NCI-H526 treated with DMSO at 0.1 percent for 48 hours (cell line): ENCODE measurements at places on chromosomes 4 and X.

DNA sequence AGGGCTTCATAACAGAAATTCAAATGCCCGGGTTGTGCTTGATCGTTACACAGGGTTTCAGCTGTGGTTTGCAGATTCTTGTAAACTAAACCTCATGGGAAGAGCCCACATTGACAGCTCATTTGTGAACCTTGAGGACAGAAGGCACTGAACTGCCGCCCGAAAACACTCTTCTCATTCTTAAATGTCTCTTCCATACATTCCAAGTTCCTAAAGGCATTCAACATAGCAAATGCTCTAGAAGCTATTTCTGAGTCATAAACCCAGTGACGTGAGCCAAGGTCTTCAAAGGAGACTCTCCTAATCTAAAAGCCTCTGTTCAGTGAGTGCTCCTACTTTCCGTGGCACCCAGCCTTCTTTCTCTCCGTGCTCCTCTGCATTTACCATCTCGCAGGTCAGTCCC lies 737.8 kb upstream of the FRG1 start:
- DNase-seq, result no peak

DNA sequence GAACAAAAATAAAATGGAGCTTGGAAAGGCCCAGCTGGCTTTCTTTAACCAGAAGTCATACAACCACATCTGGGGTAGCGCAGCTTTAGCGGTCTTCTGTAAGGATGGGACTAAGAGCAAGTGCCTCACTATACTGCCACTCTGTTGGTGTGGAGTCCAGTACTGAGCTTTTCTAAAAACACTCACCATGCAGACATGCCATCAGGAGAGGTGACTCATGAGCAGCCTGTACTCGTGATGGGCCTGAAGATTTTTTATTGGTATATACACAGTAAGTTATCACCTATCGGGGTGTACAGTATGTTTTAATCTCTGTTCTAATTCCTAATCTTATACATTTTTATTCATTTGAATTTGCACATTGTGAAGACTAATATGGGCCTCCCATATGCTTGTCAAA lies 9.6 kb downstream of the PPP3CA start:
- DNase-seq, result no peak

- no peak for DNase-seq
Measured at GRCh38 chrX:136199365-136199764, 51.8 kb downstream of the MAP7D3 start.

DNA sequence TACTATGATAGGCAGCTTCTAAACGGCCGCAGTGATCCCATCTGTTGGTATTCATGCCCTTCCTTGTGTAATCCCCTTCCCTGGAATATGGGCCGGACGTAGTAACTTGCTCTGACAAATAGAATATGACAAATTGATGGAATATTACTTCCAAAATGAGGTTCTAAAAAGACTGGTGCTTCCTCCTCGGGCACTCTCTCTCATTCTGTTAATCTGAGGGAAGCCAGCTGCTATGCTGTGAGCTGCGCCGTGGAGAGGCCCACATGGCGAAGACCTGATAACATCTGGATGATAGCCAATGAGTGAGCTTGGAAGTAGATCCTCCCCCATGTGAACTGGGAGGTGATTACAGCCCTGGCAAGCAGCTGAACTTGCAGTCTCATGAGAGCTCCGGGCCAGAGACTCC lies 27.2 kb upstream of the SLC25A4 start:
- DNase-seq, result peak; percentile 18

- DNase-seq, result no peak
Measured at GRCh38 chr4:25862411-25863346, at the start of gene SEL1L3. Gene SEL1L3 (minus strand): TSS chr4:25862988. CDS start chr4:25862836, 152 bp downstream.

DNA sequence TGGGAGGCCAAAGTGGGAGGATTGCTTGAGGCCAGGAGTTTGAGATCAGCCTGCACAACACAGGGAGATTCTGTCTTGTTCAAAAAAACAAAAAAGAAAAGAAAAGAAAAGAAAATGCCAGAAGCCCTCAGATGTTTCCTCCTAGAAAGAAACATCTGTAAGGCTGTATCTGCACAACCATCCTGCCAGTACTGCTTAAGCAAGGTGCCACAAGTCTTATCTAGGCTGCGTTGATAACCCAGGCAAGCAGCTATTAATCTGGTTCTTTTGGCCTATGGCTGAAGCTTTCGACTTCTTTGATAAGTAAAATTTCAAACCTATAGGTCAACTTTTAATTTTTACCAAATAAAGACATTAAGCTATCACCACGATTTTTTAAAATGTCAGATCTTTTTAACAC lies 3.1 kb downstream of the COX18 start:
- DNase-seq, result no peak

DNA sequence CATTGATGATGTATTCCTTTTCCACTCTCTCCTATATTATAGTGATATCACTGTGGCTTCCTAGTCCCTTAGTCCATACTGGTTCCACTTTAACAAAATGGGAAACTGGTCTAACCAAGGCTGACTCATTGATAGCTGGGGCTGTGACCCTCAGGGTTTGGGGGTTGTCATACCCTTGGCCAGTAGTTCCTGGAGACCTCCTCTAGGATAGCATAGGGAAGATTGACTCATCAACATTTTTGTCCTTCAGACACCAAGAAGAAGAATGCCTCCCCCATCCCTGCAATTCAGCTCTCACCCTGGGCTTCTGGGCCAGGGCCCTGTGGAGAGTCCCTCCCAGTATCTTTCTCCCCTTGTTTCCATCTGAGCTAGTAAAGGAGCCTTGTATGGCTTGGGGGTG lies 68.8 kb upstream of the PRPS1 start:
- DNase-seq, result no peak

- DNase-seq, result no peak
Measured at GRCh38 chr4:151614561-151614960, 146.2 kb downstream of the GATB start.

DNA sequence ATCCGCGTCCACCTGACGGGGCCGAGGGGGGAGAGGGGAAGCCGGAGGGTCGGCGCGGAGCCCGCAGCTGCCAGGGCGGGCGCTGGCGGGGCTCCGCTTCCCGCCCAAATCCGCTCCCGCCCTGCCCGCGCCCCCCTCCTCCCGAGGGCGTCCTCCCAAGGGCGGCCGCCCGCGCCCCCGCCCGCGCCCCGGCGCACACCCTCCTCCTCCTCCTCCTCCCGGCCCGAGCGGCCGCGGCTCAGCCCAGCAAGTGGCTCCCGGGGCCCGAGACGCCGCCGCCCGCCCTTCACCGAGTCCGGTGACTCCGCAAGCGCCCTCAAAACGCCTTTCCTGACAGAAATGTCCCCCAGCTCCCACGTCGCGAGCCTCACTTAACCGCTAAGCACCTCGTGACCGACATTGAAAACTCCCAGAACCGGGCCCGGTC lies 487 bp downstream of the HMGB2 start:
- DNase-seq, result no peak

GRCh38 chr4:13537011-13537831 lies 7.1 kb downstream of the NKX3-2 start:
- no peak for DNase-seq

DNA sequence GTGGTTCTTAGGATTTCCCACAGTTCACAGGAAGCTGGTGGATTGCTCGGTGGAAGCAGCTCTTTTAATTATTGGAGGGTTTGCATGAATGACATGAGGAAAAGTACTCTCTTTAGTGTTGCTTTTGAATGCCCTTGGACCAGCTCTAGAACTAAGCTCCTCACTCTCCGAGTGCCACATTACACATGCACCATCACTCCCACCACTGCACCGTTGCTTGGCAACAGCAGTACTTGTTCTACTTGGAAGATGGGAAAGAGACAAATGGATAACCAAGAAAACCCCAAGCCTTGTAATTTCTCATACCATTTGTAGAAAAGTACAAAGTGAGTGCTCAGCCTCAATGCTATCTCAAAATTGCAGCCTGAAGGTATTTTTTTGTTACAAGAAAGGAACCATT lies 620.2 kb upstream of the BOD1L1 start:
- DNase-seq, result no peak

DNA sequence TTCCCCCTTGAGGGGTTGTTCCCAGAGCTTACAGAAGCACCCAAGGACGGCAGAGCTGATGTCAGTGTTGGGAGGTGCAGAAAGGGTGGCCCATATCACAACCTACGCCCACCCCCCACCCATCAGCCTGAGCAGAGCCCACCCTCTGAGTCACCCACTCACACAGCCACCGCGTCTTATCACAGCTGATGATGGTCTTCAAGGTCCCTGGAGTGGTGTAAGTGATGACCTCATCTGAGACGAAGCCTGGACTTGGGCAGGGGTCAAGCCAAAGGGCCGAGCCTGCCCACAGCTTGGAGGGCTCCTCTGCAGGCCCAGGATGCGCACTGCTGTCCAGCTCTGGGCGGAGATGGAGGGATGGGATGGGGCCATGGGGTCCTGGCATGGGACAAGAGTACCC lies 3.0 kb upstream of the HTRA3 start:
- no peak for DNase-seq

DNA sequence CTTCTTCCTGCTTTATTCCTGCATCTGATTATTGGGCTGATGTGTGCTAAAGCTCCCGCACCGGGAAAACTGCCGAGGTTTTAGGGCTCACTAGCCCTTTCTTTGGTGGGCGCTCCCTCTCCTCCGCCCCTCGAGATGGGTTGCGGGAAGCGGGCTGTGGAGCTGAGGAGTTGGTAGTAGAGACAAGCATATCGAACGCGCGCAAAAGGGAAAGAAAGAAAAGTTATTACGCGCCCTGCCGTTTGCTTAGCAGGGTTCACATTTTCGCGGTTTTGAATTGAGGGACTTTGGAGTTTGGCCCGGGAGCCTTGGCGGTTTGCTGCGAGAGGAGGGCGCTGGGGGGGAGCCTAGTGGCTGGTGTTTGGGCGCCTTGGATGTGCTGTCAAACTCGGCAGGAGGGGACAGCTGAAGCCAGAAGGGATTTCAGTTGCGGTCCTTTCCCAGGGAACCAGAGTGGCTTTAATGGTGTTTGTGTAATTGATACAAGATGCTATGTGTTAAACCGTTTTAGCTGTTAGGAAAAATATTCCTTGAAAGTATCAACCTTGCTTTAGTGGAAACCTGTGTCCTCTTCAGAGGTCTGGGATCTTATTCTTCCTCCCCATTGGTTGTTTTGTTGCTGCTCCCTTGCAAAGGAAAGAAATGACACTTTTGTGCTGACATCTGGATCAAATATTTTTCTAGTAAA lies 1.1 kb downstream of the GAB1 start:
- DNase-seq, result peak; percentile 23

- no peak for DNase-seq
Measured at GRCh38 chr4:95694411-95694810, 145.5 kb upstream of the PDHA2 start.

- DNase-seq, result no peak
Measured at GRCh38 chr4:158492391-158492790, 29.3 kb upstream of the RXFP1 start.

GRCh38 chr4:1666391-1666790 lies 17.7 kb downstream of the FAM53A start:
- DNase-seq, result no peak

DNA sequence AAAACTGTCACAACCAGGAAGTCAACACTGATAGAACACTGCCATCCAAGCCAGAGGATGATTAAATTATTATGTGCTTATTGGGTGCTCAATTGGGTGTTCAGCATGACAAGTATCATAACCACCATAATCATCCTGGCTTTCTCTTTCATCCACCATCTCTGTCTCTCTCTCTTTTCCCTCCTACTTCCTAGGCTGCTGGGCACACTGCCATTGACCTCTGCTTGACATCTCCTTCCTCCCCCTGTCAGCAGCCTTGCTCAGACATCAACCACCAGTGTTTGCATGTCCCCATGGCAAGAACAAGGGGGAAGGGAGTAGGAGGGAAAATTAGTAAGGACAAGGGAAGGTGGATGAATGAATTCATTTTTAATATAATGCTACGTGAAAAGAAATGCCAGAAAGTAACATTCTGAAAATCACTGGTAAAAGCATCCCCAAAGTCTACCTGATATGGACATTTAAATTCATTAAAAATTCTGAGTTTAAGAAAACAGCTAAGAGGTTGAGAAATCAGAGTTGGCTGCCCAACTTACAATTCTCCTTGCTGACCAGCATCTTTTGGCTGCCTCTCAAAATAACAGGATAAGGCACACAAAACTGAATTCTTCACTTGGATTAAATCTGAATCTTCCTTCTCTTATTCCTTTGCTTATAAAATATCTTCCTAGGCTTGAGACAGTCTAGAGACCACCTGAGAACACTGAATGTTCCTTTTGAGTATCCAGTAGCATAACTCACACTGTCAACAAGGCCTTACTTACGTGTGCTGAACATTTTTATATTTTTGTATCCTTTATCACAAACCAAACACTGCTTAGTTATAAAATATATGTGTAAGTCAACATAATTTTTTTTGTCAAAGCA lies 48.5 kb downstream of the SNCA start:
- DNase-seq, result no peak

GRCh38 chr4:38682336-38682735 lies 18.3 kb downstream of the KLF3 start:
- no peak for DNase-seq

- no peak for DNase-seq
Measured at GRCh38 chrX:124341396-124342132, 4.8 kb upstream of the SH2D1A start.

GRCh38 chr4:34950926-34951325 lies 1293.4 kb downstream of the ARAP2 start:
- no peak for DNase-seq
